CD8-positive, alpha-beta memory T cell (primary cell): ENCODE measurements at places on chromosomes 4 and X. TPM values are rescaled to one million over a fixed set of nuclear protein-coding genes. Genes with fewer than 3 reads are reported as not detected.

CT45A10 gene
- not detected for total RNA-seq

IQSEC2 gene
- total RNA-seq, result 0.96 TPM

DNA sequence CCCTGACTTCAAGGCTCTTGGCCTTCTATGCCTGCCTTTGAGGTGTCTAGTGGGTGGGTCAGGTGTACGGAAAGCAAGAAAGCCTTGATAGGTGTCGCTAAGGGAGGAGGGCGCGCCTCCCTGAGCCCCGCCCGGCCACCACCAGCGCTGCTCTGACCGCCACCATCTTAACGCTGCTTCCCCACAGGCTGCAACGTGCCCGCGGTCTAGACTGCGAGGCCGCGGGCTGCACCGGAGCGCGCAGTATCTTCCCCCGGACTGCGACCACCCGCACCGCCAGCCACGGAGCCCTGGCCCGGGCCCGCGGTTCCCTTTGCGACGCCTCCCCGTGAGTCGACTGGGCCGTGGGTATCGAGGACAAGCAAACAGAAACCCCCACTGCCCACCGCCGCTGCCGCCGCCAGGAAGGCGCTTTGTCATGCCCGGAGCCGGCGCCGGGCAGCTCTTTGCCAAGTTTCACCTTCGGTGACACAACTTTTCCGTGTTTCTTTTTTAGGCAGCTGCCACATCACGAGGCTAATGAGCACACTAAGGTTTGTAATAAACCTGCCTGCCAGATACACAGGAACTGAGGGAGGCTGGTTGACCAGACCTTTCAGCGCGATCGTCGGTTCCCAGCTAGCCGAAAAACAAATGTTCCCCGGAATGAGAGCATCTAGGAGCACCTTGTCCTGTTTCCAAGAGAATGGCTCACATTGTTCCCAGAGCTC lies 335.8 kb upstream of the F9 start:
- DNase-seq, result no peak

- DNase-seq, result no peak
Observed at GRCh38 chrX:41779030-41779564, 55.1 kb downstream of the GPR82 start.

DNA sequence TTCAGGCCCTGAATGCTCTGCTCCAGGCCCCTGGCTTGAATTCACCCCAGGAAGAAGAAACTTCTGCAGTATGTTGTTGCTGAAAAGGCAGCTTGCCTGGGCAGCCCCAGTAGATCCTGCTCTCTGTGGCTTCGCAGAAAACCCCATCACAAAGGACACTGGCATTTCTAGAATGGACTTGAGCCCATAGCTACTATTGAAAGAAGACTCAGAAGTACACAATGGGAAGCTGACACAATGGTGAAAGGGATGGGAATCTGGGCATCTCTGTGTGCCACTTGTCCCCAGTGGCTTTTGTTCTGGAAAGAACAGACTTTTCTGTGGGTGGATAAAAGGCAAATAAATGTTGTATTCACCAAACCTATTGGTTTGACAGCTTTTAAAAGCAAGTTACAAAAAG lies 67.4 kb upstream of the SCML1 start:
- DNase-seq, result no peak

- DNase-seq, result no peak
Observed at GRCh38 chr4:55762819-55763218, 56.8 kb upstream of the EXOC1L start.

DNA sequence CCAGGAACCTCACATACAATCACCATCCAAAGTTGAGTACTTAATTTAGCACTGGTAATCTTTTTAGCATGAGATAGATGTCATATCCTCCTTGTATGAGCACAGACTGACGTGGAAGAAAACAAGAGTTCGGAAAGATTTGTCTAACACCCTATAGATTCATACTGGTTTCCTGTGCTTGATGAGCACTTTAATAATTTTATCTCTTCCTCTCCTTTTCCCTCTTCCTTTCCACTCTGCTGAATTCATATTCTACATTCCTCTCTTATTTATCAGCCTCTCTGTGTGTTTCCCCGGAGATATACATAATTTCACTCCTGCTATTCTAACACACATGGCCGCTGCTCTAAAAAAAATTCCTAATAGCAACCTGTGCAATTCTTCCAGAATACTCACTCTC lies 273.9 kb downstream of the AFF2 start:
- DNase-seq, result no peak
